Right lung (tissue), 10 donors: ENCODE measurements at places on chromosomes 13 and 19. TPM values are rescaled to one million over a fixed set of nuclear protein-coding genes. Genes with fewer than 3 reads are reported as not detected.

- no peak for DNase-seq
Observed at GRCh38 chr13:26952551-26953143, 192.1 kb upstream of the GPR12 start.

GRCh38 chr19:30873003-30873402, 476.2 kb downstream of the TSHZ3 start:
- DNase-seq = no peak

MUC16 gene
- under 0.01 TPM for polyA plus RNA-seq

IRF2BP1 gene
- polyA plus RNA-seq = 13.5 TPM

FXYD3 gene
- polyA plus RNA-seq = 19.9 TPM

CEACAM8 gene
- polyA plus RNA-seq = 0.11 TPM
